ENCODE measurements at places on chromosomes 5 and 9.

GRCh38 chr9:124886866-124887492 is 25.0 kb downstream of the ARPC5L start:
- no peak for DNase-seq

- no peak for DNase-seq
These were observed 39.8 kb downstream of the SLC35D2 start for GRCh38 chr9:96343515-96344360.

- DNase-seq, result no peak
These were observed 479.7 kb downstream of the CETN3 start for GRCh38 chr5:89929834-89930233.

DNA sequence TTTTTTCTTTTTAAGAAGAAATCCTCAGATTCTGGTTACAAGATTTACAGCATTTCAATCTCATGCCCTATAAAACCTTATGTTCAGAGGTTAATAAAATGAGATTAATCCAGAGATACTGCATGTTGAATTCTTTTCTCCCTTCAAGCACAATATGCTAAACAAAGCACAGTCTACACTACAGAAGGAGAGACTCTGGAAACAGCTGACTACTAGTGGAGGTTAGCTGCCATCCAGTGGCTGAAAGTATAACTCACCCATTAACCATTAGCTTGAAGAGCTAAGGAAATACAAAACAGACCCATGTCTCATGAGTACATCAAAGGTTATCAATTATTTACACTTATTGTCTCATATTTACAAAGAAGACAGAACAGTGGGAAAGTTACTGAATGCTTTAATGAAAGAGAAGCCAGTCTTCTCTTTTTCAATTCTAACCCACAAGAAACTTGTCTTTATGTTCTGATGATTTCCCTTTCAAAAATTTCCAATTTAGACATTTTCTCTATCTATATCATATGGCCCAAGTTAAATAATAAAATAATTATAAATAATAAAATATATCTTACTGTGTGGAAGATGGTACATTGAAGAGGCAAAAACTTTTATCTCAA is 12.7 kb upstream of the DNAH5 start:
- no peak for DNase-seq

DNA sequence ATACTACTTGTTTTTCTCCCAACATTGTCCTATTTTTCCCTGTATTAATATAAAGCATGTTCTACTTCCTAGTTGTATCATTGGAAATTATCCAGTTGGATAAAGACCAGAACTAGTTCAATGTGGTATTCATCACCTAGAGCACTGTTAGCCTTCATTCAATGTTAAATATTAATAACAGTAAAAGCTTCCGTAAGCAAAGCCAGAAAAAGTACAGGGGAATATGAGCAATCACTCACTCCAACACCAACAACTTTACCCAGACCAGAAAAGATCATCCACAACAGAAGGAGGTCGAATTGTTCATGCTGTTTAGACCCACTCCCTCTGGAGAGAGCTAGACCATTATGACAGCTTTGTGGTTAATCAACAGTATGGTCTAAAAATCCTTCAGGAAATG is 728.4 kb downstream of the MAT2B start:
- no peak for DNase-seq

GRCh38 chr9:131513177-131513576 is 10.5 kb downstream of the POMT1 start:
- DNase-seq, result no peak

DNA sequence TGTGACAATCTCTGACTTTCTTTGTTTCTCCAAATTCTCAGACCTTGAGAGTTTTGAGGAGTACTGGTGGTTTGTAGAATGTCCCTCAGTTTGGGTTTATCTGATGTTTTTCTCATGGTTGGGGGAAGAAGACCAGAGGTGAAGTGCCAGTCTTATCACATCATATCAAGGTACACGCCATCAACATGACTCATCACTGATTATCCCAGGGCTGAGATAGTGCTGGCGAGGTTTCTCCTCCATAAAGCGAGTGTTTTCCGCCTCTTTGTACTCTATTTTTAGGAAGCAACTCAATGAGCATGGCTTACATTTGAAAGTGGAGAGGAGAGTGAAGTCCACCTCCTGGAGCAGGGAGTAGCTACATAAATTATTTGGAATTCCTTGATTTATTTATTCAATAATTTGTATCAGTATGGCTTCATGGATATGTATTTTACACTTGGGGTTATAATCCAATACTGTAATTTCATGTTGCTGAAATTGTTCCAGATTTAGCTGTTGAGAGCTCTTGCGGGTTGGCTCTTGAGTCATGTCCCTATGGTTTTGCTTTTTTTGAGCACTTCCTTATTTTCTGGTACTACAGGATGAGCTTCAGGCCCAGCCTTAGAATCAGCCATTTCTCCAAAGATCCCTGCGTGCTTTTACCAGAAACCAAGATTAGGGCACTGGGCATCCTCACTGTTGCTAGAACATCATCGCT is 23.9 kb downstream of the DCANP1 start:
- DNase-seq, result no peak

DNA sequence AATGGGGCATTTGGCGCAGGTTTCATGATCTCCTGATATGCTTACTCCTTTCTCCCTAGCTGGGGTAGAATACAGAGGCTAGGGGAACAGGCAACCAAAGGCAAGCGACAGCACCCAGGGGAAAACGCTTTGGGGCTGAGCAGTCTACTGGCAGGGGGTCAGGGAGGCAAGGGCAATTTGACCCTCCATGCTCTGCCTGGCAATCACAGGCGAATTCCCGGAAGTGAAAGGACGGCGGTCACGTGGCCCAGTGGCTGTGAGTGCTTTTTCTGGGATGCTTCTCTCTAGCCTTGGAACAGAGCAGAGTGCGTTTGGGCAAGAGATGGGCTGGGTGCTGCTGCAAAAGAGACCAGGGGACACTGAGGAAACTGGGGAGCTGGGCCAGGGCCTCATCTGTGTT is 5.7 kb downstream of the GPX3 start:
- DNase-seq, result no peak

- no peak for DNase-seq
These were observed 25.9 kb upstream of the DAPK1 start for GRCh38 chr9:87471746-87472145.

- no peak for DNase-seq
These were observed 106.6 kb downstream of the PALM2AKAP2 start for GRCh38 chr9:109886617-109887016.

DNA sequence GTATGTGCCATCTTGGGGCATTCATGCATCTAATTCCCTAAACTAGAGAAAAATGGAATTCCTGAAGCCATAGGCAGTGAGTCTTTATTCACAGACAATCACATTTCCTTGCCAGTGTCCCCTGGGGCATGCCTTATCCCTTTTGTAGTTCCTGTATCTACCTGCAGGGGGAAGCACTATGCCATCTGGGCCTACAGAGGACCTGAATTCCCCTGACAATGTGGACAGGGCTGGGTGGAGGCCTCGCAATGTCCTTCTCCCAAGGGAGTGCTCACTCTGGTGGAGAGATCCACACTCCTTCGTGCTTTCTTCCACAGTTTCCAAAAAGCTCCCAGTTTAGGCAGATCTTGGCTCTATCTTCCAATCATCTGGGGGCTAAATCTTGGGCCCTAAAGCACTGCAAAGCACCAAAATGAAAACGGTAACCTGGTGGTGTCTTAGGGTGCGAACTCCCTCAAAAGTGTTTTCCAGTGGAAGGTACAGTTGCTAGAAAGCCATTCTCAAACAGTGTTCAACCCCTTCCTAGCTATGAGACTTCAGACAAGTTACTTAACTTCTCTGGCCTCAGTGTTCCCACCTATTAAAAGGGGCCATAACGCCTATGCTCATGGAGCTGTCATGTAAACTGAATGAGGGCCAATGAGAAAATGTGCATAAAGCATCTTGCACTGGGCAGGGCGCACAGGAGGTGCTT is 17.5 kb downstream of the WHRN start:
- no peak for DNase-seq

DNA sequence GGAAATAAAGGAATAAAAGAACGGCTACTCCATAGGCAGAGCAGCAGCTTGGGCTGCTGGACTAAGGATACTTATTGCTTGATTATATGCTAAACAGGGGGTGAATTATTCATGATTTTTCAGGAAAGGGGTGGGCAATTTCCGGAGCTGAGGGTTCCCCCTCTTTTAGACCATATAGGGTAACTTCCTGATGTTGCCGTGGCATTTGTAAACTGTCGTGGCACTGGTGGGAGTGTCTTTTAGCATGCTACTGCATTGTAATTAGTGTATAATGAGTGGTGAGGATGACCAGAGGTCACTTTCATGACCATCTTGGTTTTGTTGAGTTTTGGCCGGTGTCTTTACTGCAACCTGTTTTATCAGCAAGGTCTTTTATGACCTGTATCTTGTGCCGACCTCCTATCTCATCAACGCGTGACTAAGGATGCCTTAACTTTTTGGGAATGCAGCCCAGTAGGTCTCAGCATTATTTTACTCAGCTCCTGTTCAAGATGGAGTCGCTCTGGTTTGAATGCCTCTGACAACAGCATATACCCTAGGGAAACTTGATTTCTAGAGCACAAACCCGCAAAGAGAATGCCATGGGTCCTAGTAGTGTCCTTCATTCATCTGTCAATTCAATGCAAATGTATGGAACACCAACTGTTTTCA is 47.8 kb upstream of the PWWP2A start:
- DNase-seq, result no peak

- no peak for DNase-seq
These were observed 11.1 kb upstream of the NRG2 start for GRCh38 chr5:140054086-140054689.

- DNase-seq, result no peak
These were observed 72.8 kb downstream of the ADAMTS2 start for GRCh38 chr5:179272326-179273072.

DNA sequence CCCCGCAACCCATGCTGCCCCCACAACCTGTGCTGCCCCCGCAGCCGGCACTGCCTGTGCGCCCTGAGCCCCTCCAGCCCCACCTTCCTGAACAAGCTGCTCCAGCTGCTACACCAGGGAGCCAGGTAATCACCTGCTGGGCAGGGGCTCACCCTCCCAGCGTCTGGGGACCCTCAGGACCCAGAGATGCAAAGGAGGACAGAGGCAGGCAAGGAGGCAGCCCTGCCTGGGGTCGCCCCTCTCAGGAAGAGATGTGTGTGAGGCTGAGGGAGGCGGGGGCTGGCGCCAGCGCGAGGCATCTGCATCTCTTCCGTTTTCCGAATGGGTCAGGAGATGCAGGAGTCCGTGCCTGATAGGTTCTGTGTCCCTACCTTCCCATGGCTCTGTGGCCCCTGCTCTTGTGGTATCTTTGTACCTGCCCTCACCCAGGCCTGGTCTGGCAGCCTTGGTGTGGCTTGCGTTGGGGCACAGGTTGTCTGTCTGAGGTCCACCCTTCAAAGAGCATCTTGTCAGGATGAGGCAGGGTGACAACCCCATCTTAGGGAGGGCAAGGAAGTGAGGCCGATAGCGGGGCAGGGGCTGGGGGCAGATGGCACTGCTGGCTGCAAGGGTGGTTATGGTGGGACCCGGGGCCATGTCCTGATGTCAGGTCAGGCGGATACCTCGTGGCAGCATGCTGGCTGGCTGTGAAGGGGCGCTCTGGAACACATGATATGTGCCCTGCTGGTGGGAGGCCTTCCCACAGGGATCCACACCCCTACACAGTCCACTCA is 75.7 kb downstream of the WNK2 start:
- no peak for DNase-seq

GRCh38 chr9:121886759-121887485 is 206.2 kb downstream of the TTLL11 start:
- DNase-seq, result no peak

GRCh38 chr9:98962181-98962560 is 18.5 kb downstream of the COL15A1 start:
- no peak for DNase-seq

DNA sequence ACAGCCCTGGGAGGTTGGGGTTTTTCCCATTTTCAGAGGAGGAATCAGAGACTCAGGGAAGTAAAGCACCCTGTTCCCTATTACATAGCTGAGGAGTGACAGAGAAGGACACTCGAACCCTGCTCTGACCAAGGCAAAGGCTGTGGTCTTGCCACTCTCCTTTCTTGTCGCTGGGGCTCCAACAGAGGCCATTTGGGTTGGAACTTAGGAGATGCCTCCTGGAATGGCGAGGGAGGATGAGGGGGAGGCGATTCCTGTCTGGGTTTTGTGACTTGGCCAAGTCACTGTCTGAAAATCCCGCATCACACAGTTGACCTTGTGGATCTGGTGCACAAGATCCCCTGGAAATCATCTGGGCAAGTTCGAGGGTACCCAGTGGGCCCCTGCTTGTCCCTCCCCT is 64.0 kb upstream of the HAND1 start:
- DNase-seq, result no peak

DNA sequence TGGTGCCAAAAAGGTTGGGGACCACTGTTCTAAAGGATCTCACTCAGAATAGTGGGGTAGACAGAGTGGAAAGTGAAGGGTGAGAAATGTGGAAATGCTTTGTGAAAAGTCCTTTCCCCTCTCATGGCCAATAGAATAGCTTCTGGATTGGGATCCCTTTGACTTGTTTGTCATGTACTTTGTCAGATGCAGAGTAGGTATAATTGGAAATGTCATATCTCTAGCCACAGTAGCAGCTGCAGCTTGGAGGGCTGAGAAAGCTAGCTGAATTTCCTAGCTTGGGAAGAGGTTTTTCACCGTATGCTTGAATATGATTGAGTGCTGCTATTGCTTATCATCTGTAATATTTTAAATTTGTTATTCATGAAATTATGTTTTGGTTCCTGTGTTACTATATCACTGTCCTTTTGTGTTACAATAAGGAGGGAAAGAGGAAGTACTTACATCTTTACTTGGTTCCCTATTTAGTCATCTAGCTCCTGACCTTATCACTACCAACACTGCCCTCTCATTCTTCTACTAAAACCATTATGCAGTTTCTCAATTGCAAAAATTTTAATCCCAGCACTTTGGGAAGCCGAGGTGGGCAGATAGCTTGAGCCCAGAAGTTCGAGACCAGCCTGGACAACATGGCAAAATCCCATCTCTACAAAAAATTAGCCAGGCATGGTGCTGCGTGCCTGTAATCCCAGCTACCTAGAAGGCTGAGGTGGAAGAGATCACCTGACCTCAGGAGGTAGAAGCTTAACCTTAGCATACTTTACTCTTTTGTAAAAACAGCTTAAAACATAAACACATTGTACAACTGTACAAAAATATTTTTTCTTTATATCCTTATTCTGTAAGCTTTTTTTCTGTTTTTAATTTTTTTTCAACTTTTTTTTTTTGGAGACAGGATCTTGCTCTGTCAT is 12.4 kb downstream of the SLC30A5 start:
- DNase-seq, result no peak

DNA sequence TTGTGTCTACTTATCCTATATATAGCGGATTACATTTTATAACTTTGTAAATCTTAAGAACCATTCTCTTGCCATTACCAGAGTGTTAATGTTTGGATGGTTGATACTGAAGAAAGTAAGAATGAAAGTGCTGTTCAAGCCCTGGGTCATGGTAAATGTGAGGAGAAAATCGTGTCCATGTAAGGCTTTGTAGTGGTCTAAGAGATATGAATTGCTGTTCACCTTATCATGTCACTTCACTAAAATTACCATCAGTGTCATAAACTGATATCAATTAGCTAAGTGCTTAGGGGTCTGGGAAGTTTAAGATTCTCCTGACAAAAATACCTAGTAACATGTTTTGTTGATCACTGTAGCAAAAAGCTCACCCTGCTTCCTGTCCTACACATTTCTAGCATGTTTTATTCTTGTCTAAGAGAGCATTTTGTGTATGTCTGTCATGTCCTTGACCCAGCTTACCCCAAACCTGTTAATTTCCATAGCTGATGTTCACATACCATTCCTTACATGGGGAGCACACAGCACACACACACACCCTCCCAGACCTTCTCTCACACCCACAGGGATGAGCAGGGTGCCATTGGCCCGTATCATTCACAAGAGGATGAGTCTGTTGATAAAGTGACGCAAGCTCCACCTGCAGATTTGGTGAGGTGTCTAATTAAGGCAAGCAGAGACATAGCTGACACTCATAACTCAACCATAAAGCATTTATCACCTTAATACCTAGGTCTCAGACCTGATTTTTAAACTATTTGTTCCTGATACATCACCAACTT is 125.1 kb upstream of the PAM start:
- DNase-seq, result no peak
